ENCODE measurements at places on chromosomes 2 and 18. TPM values are rescaled to one million over a fixed set of nuclear protein-coding genes. Genes with fewer than 3 reads are reported as not detected.

The GAREM1 gene
- 10.3 TPM for total RNA-seq

The TMEM178A gene
- 19.2 TPM for total RNA-seq

The POTEI gene
- 0.22 TPM for total RNA-seq

The RAPGEF4 gene
- 29.5 TPM for total RNA-seq

The LIMS4 gene
- total RNA-seq = not detected

The NT5DC4 gene
- total RNA-seq = 0.22 TPM

The BCL2 gene
- 34.4 TPM for total RNA-seq

The COL5A2 gene
- 322 TPM for total RNA-seq

The RGPD3 gene
- 1.3 TPM for total RNA-seq

The APCDD1 gene
- 26.8 TPM for total RNA-seq

The SLC8A1 gene
- 138 TPM for total RNA-seq

The CCDC141 gene
- 19.2 TPM for total RNA-seq

The CASP8 gene
- 6.4 TPM for total RNA-seq

All from camera-type eye (tissue), 1 donor.